T-helper 2 cell treated with Interferon-gamma antibody and Interleukin-4, amounts not matched to agents 5 μg/mL and 100 μg/mL, for 36 hours (primary cell): ENCODE measurements at places on chromosomes 16 and 17.

GRCh38 chr16:83771306-83771942, 36.4 kb upstream of the HSBP1 start:
- no peak for DNase-seq

DNA sequence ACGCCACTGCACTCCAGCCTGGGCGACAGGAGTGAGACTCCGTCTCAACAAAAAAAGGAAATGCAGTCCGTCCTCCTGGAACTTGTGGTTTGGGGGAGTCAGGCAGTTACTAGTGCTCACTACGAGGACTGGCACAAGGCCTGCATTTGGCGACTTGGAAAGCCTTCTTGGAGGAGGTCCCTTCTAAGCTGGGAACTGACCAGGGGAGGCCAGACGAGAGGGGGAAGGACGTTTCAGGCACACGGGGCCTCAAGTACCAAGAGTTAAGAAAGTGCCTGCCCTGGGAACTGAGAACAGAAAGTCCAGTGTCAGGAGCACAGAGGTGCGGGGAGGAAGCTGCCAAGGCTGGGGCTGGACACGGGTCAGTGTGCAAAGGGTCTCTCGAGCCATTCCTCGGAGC, 89.9 kb downstream of the ABR start:
- DNase-seq = no peak

DNA sequence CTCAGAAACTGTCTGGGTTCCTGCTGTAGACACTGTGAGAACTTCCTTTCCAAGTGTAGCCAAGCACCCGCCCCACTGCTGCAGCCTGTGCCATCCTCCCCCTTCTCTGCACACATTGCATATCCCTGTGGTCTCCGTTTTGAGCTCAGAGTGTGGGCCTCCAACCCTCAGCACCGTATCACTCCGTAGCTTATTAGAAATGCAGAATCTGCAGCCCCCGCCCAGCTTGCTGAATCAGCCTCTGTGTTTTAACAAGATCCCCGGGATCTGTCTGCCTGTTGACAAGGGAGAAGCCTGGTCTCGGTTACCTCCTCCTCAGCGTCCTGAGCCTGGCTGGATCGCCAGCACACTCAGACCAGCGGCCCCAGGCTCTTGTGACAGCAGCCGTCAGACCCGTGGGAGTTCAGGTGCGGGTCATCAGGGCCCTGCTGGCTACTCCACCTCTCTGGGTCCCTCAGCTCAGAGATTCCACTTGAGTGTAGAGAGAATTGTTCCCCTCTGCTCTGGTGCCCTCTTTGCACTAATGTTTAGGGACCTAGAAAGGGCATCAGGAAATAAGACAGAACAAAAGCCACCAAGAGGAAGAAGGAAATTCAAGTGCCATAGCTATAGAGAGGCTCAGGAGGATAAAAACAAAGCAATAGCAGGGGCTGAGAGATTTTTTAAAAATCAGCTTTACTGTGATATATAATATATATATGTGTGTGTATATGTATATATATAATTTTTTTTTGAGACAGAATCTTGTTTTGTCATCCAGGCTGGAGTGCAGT, 92.3 kb downstream of the PITPNC1 start:
- DNase-seq = no peak

- DNase-seq = no peak
These were observed 138.6 kb upstream of the WSCD1 start for GRCh38 chr17:5931616-5932015.

- no peak for DNase-seq
These were observed 91.5 kb upstream of the CDH13 start for GRCh38 chr16:82535262-82535661.

- DNase-seq = no peak
These were observed 97.8 kb downstream of the DNAH17 start for GRCh38 chr17:78479369-78479768.

DNA sequence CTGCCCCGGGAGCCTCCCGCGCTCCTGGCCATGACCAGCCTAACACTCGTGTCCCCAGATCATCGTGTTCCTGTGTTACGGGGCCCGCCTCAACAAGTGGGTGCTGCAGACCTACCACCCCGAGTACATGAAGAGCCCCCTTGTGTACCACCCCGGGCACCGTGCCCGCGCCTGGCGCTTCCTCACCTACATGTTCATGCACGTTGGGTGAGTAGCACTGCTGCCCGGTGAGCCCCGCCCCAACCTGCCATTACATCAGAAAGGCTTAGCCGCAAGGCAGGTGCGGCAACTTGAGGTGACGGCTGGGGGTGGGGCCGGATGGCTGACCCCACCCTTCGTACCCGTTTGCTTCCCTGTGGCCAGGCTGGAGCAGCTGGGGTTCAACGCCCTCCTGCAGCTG, 1.4 kb downstream of the RHBDL1 start:
- no peak for DNase-seq

DNA sequence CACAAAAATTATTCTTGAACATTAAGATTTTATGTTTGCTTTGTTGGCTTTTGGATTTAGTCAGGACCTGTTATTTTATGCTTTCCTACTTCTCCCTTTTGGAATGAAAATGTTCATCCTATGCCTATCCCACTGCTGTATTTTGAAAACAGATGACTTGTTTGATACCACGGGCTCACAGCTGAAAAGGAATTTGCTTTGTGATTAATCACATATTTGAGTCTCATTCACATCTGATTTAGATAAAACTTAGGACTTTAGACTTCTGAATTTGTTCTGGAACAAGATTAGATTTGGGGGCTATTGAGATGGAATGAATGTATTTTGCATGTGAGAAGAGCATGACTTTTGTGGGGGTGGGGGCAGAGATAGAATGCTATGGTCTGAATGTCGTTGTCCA, 1012.6 kb downstream of the CDH11 start:
- DNase-seq = no peak

- DNase-seq = no peak
These were observed 6.4 kb downstream of the TRPV3 start for GRCh38 chr17:3551189-3551588.

GRCh38 chr16:73432850-73433730, 385.2 kb upstream of the ZFHX3 start:
- no peak for DNase-seq

DNA sequence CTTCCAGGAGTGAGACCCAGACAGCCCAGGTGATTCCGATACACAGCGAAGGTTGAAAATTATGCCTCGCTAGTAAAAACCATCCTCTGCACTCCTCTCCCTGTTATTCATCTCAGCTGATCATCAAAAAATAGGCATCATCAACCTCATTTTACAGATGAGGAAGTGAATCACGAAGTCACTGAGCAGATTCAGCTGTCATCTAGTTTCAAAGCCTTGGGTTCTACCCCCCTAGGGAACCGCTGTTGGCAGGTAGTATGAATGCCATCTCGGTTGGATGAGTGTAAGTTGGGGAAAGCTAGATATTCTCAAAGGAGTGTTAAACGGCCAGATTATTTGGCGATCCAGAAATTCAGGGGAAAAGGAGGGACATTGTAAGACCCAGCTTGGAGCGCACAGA, 2.0 kb downstream of the CRYM start:
- no peak for DNase-seq

DNA sequence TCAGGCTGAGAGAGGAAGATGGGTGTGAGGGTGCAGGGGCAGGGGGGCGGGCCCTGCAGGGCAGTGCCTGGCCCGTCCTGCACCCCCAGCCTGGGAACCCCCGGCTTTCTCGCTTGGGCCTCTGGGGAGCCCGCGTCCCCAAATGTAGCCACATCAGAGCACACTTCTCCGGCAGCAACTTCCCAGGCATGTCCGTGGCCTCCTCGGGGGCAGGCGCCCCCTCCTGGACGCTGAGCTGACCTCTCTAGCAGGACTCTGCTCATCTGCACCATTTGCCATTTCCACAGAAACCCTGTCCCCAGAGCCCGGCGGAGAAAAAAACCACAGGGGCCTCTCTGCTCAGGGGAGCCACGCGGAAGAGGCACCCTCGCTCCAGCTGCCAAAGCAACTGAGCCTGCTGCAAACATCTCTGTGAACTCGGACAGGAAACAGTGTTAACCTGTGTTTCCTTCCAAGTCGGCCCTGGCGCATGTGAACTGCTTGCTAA, 63.4 kb downstream of the KLHDC4 start:
- DNase-seq = peak; percentile 42

DNA sequence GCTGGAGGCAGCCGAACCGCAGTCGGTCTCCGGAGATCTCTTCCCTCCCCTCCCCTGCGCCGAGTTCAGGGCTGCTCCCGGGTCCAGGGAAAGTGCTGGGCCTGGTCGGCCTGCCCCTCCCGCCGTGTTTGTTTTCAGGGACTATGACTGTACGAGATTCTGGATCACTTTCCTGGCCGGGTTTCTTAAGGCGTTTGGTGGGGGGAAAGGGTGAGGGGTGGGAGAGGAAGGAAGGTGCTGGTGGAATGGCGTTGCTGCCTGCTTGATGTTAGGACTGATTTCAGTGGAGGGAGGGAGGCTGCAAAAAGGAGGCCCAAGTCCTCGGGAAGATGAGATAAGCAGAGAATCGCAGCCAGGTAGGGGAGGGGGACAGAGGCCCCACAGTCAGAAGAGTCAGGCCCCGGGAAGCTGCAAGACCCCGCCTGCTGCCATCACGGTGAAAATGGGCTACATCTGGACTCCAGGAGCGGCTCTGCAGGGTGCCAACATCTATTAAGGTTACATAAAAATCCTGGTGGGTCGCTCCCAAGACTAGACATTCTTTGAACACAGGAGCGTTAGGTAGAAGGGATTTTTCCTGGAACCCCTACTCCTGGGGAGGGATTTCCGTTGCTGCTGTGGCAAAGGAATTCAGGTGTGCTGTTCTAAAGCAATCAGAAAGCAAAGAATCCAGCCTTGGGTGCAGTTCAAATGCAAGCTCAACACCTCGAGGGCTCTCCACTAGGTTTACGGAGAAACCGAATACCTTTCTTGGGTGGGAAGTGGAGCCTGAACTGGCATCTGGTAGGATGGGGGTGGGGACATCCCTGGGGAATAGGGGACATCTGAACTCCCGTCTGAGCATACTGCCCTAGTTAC, 1.2 kb downstream of the ARHGAP44 start:
- DNase-seq = no peak
